GM12865 (cell line): ENCODE measurements at places on chromosomes 2 and 18.

- no peak for DNase-seq
Measured at GRCh38 chr2:207121784-207122183, 44.0 kb downstream of the KLF7 start.

DNA sequence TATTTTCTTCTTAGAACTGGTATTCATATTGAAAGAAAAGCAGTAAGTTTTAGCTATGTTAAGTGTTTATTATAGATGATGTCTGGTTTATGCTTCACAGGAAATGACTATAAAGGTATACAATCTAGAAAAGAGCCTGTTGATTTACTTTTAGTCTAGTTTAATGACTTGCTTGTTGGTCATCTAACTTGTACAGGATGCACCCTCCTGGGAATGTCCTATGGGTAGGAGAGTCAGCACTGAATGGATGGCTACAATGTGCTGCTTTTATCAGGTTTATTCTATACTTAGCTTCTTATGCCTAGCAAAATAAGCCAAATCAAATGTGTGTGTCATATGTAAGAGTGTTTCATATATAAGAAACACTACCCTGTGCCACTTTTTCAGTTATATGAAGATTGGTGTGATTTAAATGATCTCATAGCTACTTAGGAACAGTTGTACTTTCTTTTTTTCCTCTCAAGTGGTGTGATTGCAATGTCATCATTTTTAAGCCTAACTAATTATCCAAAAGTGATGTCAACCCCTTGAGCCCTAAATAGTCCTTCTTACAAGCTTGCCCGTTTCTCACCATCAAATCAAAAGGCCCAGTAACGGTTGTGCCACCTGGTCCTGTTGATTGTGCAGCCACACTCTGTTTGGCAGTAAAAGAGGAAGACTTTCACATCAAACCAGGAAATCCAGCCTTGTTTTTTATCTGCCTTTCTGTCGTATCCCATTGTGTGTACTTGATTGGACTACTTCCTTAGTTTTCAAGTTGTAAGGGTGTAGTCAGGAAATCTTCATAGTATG is 176.0 kb downstream of the DIS3L2 start:
- no peak for DNase-seq

DNA sequence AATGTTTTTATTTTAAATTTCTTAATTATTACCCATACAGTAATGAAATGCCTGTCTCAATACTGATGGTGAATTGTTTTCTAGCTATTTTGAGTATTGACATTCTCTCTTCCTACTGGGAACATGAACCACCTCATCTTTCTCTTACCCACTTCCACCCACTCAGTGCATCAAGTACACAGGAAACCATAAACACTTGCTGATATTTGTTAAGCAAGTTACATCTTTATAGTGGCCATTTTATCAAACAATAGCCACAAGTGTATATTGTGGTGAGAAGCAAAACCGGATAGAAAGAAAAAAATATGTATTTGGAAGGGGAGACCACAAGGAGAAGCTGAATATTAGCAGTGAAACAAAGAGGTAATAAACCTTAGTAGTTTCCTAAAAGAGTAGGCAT is 368.1 kb upstream of the HNRNPA3 start:
- no peak for DNase-seq

DNA sequence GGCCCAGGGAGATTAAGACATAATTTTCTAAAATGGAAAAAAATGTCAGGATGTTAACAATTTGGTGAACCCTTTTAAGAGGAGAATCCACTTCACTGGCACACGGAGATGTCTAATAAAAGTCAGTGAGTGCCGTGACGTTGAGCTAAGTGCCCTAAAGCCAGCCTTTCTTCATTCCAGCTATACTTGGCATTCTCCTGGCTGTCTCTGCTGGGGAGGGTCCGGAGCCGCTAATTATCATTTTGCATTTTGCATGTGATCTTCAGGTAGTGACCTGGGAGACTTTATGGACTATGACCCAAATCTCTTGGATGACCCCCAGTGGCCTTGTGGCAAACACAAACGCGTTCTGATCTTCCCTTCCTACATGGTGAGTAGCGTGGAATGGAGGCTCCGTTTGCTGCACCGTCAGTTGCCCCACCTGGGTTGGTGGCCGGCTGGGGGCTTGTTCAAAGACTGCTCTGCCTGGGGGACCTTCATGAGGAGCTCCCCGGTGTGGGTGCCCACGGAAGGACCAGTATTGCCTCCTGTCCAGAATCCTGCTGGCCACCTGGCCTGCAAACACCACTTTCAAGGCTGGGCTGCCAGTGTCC is 101.7 kb downstream of the CABLES1 start:
- no peak for DNase-seq

- DNase-seq: no peak
Measured at GRCh38 chr18:10252952-10253705, 201.3 kb upstream of the APCDD1 start.
